ENCODE measurements at places on chromosomes 3 and 15.

- DNase-seq, result no peak
These were observed 64.3 kb upstream of the GOLGA8B start for GRCh38 chr15:34647569-34648293.

- no peak for DNase-seq
These were observed 35.1 kb downstream of the KY start for GRCh38 chr3:134615743-134616142.

- no peak for DNase-seq
These were observed 121.1 kb downstream of the ZNF621 start for GRCh38 chr3:40645883-40646282.

- peak; percentile 94 for DNase-seq
These were observed 40.0 kb downstream of the PTPN23 start for GRCh38 chr3:47420511-47421484.

DNA sequence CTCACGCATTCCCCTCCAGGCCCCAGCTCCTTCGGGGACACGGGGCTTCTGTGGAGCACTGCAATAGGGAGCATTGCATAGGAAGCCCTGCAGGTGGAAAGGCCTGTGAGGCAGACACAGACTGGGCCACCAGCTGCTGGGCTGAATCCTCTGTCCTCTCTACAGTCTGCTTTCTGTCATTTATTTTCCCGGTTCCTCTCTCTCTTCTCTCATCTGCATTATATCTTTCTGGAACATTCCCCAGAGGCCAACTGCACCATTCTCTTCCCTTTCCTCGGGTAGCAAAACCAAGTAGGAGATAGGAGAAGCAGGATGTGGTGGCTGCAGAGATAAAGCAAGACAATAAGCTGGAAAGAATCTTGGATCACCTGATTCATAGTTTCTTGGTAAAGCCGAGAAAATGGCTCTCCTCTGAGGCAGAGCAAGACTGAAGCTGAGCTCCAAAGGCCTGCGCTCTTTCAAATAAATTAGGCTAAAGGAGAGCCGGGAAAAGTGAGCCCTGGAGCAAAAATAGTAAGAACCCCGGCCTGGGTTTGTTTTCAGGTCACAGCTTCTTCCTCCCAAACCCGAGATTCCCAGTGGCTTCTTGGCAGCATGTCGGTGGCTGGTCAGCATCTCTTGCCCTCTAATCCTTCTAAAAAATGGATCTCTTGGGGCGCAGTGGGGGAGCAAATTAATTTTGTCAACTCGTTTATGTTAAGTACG lies 5.3 kb downstream of the TM4SF4 start:
- no peak for DNase-seq

DNA sequence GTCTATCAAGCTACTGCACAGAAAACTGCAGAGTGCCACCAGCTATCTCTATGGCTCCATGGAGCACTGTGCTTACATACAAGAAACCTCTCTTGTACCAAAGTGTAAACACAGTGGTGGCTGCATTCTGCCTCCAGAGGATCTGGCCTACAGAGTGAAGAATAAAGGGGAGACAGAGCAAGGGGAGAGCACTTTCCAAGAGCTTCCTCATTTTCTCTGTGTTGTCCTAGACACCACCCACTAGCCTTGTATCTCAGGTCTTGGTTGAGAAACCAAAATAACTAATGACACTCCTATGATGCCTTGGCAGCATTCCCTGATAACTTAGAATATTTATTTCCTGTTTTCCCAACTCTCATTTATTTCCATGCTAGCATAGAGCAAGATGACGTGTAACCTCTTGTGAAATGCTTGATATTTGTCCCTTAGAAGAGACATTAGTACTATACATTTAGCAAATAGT lies 56.9 kb upstream of the PHLDB2 start:
- no peak for DNase-seq

- no peak for DNase-seq
These were observed 840.1 kb downstream of the TUSC7 start for GRCh38 chr3:117549716-117550115.

DNA sequence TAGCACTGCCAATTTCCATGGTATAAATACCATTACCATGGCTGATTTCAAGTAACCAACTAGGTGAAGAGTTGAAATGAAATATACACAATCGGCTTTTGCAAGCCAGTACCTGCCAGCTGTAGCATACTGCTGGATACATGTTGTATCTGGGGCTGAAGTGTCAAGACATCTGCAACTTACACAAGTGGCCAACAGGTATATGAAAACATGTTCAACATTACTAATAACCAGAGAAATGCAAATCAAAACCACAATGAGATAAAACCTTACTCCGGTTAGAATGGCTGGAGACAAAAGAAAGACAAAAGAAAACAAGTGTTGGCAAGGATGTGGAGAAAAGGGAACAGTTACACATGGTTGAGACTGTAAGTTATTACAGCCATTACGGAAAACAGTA lies 11.6 kb downstream of the ATOSA start:
- no peak for DNase-seq

- no peak for DNase-seq
These were observed 193.4 kb downstream of the PDZRN3 start for GRCh38 chr3:73431183-73431900.

DNA sequence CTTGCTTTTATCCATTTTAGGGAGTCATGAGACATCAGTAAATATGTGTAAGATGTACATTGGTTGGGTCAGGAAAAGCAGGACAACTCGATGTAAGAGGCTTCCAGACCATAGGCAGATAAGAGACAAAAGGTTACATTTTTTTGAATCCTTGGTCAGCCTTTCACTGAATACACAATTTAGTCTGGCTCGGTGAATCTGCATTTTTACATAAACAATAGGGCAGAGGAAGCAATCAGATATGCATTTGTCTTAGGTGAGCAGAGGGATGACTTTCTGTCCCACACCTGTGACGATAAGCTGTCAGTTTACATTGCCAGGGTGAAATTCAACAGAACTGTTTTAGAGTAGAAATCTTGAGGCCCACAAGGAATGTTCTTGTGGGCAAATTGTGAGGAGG lies 20.6 kb downstream of the NPAP1 start:
- no peak for DNase-seq

DNA sequence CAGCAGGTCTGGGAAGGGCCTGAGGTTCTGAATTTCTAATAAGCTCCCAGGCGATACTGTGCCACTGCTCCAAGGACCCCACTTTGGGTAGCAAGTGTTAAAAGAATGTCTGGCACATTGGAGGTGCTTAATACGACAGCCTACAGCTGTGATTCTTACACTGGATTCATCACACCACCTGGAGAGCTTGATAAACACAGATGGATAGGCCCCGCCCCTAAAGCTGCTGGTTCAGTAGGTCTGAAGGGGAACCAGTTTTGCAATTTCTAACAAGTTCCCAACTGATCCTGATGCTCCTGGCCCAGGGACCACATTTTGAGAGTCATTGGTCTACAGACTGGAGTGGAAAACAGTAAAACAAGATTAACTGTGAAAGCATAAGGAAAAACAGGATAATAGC lies 124.8 kb upstream of the ST8SIA2 start:
- no peak for DNase-seq

GRCh38 chr3:56885453-56885852 lies 83.7 kb upstream of the ARHGEF3 start:
- no peak for DNase-seq

DNA sequence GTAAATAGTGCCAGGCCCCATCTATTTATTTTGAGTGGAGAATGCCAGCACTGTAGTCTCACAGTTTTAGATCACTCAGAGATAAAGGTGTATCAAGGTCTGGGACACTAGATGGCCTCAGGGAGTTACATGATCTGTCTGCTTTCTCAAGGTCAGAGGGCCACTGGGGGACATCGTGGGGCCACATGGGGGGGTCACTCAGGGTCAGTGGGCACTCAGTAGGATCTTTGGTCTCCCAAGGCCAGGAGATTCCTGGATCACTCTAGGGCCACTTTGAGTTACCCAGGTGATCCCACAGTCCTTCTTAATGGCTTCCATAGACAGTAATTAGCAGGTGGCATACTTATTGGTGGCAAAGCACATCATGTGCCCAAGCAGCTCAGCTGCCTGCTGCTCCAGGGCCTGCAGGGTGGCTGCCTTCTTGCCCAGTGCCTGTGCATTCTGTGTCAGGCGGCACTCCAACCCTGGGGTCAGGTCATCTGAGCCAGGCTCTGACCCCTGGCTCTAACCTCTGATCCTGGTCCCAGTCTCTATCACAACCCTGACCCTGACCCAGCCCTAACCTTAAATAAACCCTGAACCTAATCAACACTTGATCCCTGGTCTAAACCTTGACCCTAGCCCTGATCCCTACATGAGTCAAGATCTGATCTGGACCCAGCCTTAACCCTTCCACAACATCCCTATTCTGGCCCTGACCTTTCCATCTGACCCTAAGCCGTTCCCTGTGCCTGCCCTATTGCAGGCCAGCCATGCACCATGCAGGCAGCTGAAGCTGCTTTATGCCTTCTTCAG lies 1.8 kb upstream of the LAMB2 start:
- DNase-seq, result no peak

DNA sequence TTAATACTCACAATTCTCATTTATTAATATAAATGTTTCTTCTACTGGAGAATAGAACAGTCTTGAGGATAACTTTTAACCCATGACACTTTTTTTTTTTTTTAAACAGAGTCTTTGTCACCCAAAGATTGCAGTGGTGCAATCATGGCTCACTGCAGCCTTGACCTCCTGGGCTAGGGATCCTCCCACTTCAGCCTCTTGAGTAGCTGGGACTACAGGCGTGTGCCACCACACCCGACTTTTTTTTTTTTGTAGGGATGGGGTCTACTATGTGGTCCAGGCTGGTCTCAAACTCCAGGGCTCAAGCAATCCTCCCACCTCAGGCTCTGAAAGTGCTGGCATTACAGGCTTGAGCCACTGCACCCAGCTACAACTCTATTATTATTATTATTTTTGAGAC lies 34.5 kb downstream of the PIK3CB start:
- no peak for DNase-seq

GRCh38 chr3:114939920-114940319 lies 207.2 kb downstream of the ZBTB20 start:
- DNase-seq, result no peak

DNA sequence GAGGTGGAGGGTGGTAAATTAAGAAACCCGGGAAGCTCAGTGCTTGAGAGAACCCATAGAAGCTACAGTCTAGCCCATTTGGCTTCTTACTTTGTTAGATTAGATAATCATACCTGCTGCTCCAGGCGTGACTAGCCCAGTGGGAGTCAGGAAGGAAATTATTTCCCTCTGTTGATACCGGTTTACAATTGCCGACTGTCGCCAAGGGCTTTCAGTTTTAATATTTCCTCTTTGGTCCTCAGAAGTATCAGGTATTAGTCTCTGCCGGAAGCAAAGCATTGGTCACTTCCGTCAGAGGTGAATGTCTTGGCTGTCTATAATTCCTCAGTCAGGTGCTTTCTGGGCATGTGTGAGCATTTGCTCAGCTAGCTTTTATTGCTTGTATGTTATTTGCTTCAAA lies 75.2 kb downstream of the LPP start:
- no peak for DNase-seq

DNA sequence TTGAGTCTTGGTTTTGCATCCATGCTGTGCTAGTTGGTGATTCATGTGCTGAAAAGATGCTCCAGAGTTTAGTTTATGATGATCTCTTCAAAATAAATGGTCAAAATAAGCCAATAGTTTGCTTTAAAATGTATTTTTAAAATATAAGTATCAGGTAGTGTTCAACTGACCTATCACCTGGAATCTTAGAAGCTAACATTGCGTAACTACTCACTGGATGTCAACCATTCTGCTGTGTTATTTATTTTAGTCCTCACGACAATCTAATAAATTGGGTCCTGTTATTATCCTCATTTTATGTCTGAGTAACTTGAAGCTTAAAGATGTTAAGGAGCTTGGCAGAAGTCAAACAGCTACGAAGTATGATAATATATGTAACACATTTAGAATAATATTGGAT lies 563.7 kb upstream of the MDFIC2 start:
- DNase-seq, result no peak

GRCh38 chr15:67946701-67947100 lies 106.9 kb upstream of the RNU6-1 start:
- no peak for DNase-seq

DNA sequence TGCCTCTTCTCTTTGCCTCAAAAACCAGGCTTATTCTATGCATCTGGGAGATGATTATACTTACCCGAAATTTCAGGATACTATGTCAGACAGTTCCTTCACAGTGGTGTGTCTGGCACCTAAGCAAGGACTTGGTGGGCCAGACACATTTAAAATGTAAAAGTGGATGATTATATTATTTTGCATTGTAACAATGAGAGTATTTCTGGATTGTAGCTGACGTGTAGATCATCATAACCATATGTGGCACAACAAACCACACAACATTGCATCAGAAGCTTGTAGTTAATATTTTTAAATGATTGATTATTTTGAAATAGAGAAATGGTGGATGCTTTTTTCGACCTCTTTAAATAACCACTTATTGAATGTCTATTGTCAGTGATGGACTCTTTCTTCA lies 109.0 kb downstream of the TIGIT start:
- DNase-seq, result no peak

GRCh38 chr15:100373120-100373896 lies 31.5 kb upstream of the ADAMTS17 start:
- no peak for DNase-seq

- no peak for DNase-seq
These were observed 104.6 kb upstream of the SLC6A6 start for GRCh38 chr3:14297784-14298236.

DNA sequence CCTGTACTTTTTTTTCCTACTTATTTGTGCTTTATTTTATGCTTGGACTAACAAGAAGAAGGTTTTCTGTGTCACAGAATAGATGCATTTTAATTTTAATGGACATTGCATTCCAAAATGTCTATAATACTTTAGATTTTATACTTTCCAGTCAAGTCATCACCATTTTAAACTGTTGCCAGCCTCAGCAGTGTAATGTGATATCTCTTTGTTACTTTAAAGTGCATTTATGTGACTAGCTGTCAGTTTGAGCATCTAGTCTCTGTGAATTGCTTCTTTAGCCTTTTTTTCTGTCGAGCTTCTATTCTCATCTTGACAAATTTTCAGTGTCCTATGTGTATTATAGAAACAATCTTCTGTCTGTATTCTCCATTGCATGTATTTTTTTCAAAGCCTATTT lies 511.4 kb upstream of the CBLB start:
- DNase-seq, result no peak

GRCh38 chr3:42556089-42556632 lies 25.6 kb downstream of the SEC22C start:
- peak; percentile 77 for DNase-seq

DNA sequence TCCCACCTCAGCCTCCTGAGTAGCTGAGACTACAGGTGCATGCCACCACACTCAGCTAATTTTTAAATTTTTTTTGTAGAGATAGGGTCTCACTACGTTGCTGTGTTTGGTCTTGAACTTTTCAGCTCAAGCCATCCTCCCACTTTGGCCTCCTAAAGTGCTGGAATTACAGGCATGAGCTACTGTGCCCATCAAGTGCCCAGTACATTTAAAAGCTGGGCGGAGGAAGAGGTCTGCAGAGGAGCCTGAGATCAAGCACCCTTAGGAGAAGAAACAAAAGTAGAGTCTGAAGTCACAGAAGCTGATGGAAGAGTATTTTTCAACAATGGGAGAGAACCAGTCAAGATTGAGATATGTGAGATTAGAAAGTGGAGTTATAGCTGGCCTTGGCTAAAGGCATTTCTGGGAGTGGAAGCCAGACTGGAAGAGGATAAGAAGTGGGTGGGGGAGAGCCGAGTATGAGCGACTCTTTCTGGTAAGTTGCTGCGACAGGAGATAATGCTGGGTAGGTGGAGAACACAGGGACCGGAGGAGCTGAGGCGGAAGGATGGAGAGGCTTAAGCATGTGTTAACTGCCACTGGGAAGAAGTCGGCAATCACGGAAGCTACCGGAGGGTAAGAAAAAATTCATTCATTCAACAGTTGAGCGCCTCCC lies 782 bp upstream of the IREB2 start:
- no peak for DNase-seq

- no peak for DNase-seq
These were observed 39.1 kb downstream of the SCN5A start for GRCh38 chr3:38610436-38610835.

- DNase-seq, result no peak
These were observed 17.5 kb downstream of the MYO5C start for GRCh38 chr15:52278135-52278534.

Measured in activated CD4-positive, alpha-beta T cell treated with anti-CD3 and anti-CD28 coated beads, Interleukin-2, Interleukin-4, amounts not matched to agents 100 ng/mL and 50 ng/mL, durations not matched to agents 16 hours and 8 hours (primary cell).